ENCODE measurements at places on chromosomes 16 and 17. TPM values are rescaled to one million over a fixed set of nuclear protein-coding genes. Genes with fewer than 3 reads are reported as not detected.

NPIPB6 gene
- 0.45 TPM for polyA plus RNA-seq

TPSG1 gene
- not detected for polyA plus RNA-seq

MARVELD3 gene
- polyA plus RNA-seq = 0.02 TPM

ABCA8 gene
- polyA plus RNA-seq = 41.1 TPM

MT1E gene
- 129 TPM for polyA plus RNA-seq

Measured in right cardiac atrium (tissue), 5 donors.